Stimulated activated CD8-positive, alpha-beta memory T cell treated with anti-CD3 and anti-CD28 coated beads, Interleukin-15, amount 100 ng/mL, for 1 hour (primary cell): ENCODE measurements at places on chromosomes 1 and 21.

DNA sequence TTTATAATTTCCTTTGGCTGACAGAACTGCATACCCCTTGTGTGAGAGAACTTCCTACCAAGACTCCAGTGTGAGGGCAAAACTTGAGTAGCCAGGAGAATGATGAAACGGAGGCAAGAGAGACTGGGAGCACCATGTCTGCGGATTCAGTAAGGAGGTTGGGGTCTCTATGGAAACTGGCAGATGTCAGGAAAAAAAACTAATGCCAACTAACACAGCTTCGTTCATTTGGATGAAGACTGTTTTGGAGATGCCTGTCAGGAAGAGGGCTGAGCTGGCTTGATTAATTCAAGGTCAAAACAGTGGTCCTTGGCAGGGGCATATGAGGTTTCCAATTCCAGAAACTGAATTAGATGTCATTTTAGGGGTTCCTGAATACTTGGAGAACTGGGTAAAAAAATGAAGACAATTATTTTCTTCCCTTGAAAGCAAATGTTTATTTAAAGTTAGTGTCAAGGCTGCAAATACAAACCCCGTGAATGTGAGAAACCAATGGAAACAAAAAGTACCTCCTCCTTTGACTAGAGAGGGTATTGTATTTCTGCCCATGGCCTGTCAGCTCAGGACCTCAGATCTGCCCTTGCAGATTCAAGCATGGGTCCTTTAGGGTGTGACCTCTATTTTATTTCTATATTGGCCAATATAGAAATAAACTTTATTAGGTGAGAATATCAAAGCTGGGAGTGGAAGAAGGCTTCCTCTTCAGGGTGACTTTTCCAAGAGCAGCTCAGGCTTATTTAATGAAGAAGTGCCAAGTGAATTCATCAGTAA is 110.5 kb downstream of the MAST2 start:
- no peak for DNase-seq

DNA sequence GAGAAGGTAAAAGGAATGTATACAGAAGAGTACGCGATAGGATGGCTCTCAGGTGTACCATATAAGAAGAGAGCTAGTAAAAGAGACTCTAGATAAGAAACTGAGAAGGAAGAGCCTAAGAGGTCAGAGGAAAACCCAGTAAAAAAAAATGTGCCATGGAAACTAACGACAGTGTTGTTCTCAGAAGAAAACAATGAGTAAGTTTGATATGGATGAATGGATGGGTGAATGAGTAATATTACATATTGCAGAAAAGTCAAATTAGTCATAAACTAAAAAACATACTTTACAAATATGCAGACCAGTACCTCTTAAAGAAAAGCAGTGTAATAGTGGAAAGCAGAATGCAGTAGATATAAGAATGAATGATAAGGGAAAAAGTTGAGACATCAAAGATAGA is 316.2 kb downstream of the HMCN1 start:
- DNase-seq = no peak

DNA sequence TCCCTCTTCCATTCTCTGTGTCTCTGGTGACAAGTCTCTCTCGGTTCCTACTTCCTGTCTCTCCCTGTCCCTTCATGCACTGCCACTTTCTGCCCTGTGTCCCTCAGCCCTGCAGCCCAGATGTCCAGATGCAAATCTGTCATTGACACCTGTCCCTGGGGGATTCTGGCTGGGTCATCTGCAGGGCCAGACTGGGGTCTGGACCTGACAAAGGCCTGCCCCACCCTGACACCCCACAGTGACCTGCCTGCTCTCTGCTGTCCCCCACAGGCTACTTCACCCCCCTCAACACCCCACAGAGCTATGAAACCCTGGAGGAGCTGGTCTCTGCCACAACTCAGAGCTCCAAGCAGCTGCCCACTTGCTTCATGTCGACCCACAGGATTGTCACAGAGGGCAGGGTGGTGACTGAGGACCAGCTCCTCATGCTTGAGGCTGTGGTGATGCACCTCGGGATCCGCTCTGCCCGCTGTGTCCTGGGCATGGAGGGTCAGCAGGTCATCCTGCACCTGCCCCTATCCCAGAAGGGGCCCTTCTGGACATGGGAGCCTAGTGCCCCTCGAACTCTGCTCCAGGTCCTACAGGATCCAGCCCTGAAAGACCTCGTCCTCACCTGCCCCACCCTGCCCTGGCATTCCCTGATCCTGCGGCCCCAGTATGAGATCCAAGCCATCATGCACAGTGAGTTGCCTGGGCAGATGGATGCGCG is 7.2 kb downstream of the THEMIS2 start:
- DNase-seq = no peak

- DNase-seq = no peak
Measured at GRCh38 chr1:243926803-243927245, 76.8 kb upstream of the AKT3 start.
